ENCODE measurements at places on chromosomes 7 and 10. TPM values are rescaled to one million over a fixed set of nuclear protein-coding genes. Genes with fewer than 3 reads are reported as not detected.

DNA sequence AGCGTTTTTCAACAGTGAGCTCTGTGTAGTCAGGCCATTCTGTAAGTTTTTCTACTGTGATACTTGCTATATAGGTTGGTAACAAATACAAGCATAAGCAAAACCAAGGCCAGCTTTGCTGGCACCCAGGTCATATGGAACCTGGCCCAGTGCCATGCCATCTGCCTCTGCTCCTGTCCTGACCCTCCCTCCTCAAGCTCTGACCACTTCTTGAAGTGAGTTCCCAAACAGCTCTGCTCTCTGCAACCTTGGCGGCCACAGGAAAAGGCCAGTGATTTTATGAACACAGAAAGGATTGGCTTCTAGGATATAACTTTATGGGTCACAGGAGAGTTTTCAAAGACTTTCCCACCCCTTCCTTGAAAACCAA, 12.8 kb downstream of the NOD1 start:
- DNase-seq = no peak

The AGMO gene
- 0.84 TPM for polyA plus RNA-seq

GRCh38 chr10:94363251-94363565, 469 bp upstream of the NOC3L start:
- DNase-seq = no peak

GRCh38 chr7:101754424-101755159, 62.8 kb upstream of the CUX1 start:
- peak; percentile 67 for DNase-seq

Data from renal pelvis (tissue), 12 donors.